ENCODE measurements at places on chromosomes 5 and 9. TPM values are rescaled to one million over a fixed set of nuclear protein-coding genes. Genes with fewer than 3 reads are reported as not detected.

TEK gene
- total RNA-seq, result not detected

- DNase-seq, result no peak
- no peak overlapping the region for H3K4me3 ChIP-seq
- no peaks in the 10 kb centered on the region for H3K27me3 ChIP-seq
- no peak overlapping the region for H3K27ac ChIP-seq
- no peaks in the 10 kb centered on the region for H3K4me1 ChIP-seq
These were observed 132.7 kb downstream of the PAPPA start for GRCh38 chr9:116286297-116286696.

DNA sequence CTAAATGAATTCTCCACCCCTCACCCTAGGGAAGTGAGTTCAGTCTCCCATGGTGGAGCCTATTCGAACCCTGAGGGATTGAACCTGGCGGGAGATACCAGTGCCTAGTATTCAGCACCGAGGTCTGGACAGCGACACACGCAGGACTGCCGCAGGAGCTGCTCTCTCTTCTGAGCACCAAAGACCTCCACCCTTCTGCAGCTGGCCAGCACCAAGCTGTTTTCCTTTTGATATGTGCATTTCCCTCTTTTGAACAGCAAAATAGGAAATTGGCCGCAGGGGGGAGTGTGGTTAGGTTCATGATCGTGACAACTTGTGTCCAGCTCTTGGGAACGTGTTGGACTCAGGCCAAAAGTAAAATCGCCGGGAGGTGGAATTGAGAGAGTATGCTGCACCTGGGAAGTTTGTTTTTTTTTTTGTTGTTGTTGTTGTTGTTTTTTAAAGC is 1.2 kb upstream of the PCSK1 start:
- H3K27me3 ChIP-seq, result peaks cover 18% of the 10 kb centered on the region
- no peaks in the 10 kb centered on the region for H3K36me3 ChIP-seq
- H3K4me1 ChIP-seq, result no peaks in the 10 kb centered on the region

GRCh38 chr5:31291323-31291854 is 97.9 kb downstream of the CDH6 start:
- H3K27ac ChIP-seq, result no peak overlapping the region
- DNase-seq, result no peak
- H3K36me3 ChIP-seq, result no peaks in the 10 kb centered on the region
- no peaks in the 10 kb centered on the region for H3K4me1 ChIP-seq
- no peaks in the 10 kb centered on the region for H3K27me3 ChIP-seq

Measured in CD8-positive, alpha-beta memory T cell (primary cell).